ENCODE measurements at places on chromosomes 12 and 14.

GRCh38 chr12:30142301-30142700, 358.6 kb upstream of the TMTC1 start:
- DNase-seq = no peak

DNA sequence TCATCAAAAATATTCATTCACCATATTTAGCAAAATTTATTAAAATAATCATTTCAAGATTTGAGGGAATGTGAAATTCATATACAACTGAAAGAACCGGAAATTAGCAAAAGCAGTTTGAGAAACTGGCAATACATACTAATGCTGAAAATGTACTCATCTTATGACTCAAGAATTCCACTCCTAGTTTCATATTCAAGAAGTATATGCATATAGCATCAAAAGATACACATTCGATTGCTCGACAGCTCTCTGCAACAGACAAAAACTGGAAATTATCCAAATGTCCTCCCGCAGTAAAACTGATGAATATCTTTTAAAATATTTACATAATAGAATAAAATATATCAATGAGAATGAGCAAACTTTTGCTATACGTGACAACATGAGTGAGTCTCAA, 189.2 kb upstream of the MGAT4C start:
- no peak for DNase-seq

- no peak for DNase-seq
Observed at GRCh38 chr12:88579161-88579517, 1.1 kb downstream of the KITLG start.

- DNase-seq = no peak
Observed at GRCh38 chr14:22737052-22737451, 29.4 kb upstream of the OXA1L start.

DNA sequence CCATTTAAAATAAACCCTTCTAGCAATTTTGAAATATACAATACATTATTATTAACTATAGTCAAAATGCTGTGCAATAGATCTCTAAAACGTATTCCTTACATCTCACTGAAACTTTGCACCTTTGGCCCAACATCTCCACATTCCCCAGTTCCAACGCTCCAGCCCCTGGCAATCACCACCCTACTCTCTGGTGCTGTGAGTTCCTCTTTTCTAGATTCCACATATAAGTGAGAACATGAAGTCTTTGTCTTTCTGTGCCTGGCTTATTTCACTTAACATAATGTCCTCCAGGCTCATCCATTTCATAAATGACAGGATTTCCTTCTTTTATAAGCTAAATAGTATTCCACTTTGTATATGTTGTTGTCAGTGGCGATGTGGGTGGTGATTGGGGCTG, 194.7 kb upstream of the RTL1 start:
- no peak for DNase-seq

- no peak for DNase-seq
Observed at GRCh38 chr12:95767703-95768102, 22.9 kb downstream of the NTN4 start.

DNA sequence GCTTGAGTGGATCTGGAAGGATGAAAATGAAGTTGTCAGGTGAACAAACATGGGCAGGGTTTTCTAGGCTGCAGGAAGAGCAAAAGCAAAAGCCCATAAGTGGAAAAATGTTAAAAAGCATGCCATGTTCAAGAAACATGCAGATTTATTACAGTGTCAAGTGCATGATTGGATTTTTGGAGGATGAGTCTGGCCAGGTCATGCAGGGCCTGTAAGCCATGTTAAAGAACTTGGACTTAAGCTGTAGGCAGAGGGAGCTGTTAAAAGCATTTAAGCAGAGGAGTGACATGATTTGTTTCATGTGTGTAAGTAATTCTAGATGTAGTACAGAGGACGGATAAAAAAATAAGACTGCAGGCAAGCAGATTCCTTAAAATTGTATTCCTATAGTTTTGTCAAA, 16.3 kb upstream of the SINHCAF start:
- no peak for DNase-seq

GRCh38 chr12:121570467-121571283, 10.1 kb downstream of the KDM2B start:
- no peak for DNase-seq

DNA sequence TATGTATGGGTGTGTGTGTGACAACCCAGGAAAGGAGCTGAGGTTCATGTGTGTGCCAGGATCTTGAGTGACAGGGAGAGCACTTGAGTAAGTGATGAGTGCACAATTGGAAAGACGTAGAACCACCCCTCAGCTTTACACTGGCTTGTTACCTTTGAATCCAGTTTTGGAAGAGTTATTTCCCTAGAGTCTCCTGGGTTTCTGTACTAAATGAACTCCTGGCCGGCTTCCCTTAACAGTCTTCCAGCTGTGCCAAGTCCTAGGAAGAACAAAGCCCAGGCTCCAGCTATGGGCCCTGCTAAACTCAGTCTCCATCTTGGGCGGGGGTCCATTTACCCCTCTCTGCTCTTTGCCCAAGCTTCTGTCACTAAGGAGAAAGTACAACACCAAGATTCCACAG, 19.7 kb upstream of the NR1H4 start:
- no peak for DNase-seq

DNA sequence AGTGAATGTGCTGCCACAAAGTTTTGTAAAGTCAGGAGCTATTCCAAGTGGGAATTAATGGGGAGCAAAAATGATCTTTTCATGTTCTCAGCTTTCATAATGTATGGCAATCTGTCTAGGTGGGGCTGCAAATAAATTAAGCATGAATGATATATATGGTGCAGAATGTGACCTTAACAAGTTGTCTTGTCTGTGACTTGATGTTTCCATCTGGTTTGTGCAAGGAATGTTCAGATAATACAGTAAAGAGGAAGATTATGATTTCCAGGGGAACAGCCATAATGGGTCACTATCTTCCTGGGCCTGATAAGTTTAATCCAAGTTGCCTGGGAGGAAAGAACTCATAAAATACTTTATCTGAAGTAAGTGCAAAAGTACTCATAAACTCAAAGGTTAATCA, 1815.8 kb upstream of the FLRT2 start:
- no peak for DNase-seq

DNA sequence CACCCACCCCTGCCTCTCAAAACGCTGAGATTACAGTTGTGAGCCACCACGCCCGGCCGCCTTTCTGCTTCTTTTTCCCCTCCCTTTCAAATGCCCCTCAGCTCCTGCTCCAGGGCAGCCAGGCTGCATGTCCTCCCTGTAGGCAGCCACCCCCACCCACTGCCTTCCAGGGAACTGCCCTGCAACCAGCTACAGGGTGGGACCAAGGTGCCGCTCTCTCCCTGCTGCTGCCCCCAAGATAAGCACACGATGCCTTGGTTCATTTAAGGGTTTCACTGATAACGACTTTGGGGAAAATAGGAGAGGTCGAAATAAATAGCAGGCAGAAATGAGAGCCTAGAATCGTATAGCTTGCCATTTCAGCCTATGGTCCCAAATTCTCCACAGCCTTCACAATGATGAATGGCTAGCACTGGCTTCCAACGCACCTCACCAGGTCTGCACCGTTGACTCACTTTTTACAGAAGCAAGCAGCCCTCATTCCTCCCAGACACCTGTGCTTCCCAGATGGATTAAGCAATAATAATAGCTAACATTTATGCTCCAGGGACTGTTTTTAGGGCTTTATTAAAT, 40.7 kb downstream of the ATG14 start:
- DNase-seq = no peak

- DNase-seq = no peak
Observed at GRCh38 chr14:66233591-66233990, 252.6 kb upstream of the CCDC196 start.

GRCh38 chr12:11929714-11930113, 141.0 kb upstream of the BCL2L14 start:
- DNase-seq = no peak

GRCh38 chr12:40726366-40726765, 34.1 kb downstream of the CNTN1 start:
- DNase-seq = no peak

DNA sequence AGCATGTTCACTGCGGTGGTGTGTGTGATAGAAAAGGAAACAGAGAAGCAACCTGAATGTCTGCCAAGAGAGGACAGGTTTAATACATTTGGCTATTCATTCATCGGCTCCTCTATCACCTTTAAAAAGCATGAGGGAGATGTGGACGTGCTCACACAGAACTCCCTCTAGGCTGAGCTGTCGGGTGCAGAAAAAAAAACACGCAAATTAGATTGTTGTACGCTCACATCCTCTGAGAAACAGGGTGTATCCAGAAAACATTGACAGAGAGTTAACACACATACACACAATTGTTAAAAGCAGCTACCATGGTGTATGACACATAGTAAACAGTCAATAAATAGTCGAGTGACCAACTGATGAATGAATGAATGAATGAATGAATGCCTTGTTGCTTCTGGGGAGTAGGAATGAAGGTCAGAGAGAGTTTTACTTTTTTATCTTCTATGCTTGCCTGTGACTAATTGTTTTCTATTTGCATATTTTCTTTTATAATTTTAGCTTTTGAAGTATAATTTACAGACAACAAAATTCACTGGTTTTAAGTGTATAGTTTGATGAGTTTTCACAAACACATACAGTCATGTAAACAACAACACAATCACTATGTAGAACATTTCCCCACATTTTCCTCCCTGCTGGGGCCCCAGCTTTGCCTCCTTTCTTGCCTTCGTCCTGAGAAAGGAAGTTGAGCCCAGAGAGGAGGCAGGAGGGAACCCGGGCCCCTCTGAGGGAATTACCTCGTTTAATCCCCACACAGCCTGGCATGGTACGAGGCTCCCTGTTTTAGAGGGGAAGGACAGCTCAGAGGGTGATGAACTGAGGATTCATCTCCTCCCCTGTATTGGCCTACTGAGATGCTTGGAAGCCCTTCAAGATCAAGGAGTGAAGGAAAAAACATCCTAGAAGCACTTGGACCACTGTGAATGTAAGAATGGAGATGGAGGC, 19.7 kb upstream of the FAM222A start:
- DNase-seq = no peak

- no peak for DNase-seq
Observed at GRCh38 chr12:10131111-10131690, 1.2 kb upstream of the CLEC7A start.

GRCh38 chr12:97927977-97928376, 465.4 kb downstream of the RMST start:
- DNase-seq = no peak

DNA sequence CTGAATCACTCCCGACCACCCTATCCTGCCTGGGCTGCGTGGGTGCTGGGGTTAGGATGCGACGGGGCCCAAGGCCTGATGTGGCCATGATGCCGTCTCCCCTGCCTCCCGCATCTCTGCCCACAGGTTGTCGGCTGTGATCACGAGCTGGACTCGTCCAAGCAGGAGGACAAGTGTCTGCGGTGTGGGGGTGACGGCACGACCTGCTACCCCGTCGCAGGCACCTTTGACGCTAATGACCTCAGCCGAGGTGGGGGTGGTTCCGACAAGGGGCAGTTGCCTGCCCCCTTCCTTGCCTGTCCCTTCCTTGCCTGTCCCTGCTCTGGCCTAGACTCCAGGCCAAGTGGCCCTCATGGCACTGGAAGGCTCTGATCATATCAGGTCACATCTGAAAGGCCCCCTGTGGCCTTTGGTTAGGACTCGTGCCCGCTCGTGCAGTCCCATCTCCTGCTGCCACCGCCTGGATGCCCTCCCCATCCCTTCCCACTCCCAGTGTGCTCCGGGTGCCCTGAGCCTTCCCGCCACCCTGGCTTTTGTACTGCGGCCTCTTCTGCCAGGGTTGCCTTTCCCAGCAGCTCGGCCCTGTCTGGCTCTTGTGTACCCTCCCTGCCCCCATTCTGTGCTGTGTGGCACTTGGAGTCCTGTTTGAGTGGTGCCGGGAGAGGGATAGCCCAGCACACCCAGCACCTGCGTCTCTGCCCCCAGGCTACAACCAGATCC, 13.6 kb downstream of the PAPLN start:
- no peak for DNase-seq

DNA sequence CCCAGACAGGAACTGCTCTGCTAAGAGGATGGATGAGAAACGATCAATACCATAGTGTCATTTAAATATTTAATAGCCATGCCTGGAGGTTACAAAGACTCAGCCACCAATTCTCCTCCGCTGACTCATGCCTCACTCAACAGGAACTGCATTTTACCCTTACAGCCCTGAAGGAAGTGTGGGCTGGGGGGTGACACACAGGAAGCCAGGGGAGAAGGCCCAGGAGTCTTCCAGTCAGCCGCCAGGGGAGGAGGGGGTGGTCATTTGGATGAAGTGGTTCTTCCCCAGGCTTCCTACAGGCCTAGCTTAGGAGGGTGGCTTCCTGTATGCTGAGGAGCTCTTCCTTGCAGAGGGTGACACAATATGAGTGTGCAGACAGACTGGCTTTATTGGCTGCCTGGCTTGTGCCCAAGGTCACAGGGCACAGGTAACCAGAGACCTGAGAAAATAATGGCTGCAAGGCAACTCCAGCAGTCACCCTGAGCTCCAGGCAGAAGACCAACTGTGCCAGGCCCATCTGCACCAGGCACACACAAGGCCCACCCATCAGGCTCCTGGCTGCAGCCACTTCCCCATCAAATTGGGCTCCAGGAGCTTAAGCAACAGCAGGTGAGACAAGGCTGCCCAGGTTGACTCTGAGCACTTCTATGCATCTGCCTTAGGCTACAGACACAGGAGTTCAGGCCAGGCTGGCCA, 30.6 kb upstream of the RPLP0 start:
- DNase-seq = no peak

DNA sequence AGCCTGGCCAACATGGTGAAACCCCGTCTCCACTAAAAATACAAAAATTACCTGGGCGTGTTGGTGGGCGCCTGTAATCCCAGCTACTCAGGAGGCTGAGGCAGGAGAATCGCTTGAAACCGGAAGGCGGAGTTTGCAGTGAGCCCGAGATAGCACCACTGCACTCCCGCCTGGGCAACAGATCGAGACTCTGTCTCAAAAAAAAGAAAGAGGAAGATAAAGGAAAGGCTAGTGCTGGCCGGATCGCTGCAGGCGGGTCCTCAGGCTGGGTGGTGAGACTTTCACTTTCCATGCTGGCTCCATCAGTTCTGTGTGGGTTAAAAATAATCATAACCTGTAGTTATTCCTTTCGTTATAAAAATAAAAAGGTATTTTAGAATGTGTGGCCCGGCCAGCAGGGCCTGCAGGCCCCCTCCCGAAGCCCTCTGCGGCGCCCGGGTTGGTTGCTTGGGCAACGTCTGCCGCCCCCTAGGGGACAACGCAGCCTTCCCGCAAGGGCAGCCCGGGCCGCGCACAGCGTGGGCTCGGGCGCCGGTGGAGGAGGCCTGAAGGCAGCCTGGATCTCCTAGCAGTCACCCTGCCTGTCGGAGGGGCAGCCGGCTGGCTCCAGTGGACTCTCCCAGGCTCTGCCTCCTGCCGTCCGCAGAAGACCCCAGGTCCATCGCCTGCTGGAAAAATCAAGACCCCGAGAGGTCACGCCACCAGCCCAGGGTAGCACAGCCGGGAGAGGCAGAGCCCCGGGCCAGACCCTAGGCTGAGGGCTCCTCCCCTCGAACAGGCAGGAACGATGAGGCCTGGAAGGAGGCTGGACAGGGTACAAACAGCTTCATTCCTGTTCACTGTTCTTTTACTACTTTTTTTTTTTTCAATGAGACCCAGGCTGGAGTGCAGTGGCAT, 5.0 kb upstream of the SLC25A47 start:
- no peak for DNase-seq
